Astrocyte (in vitro differentiated cells and primary cell): ENCODE measurements at places on chromosomes 16 and 17. TPM values are rescaled to one million over a fixed set of nuclear protein-coding genes. Genes with fewer than 3 reads are reported as not detected.

Gene CCDC144A
- total RNA-seq: 0.89 and 1.2 TPM in 2 replicates

Gene NPW
- 2.1 and 2.9 TPM in 2 replicates for total RNA-seq

Gene TBC1D3G
- not detected in 2 replicates for total RNA-seq

Gene IGSF6
- total RNA-seq: not detected in 2 replicates

Gene MYH1
- total RNA-seq: not detected in 2 replicates

DNA sequence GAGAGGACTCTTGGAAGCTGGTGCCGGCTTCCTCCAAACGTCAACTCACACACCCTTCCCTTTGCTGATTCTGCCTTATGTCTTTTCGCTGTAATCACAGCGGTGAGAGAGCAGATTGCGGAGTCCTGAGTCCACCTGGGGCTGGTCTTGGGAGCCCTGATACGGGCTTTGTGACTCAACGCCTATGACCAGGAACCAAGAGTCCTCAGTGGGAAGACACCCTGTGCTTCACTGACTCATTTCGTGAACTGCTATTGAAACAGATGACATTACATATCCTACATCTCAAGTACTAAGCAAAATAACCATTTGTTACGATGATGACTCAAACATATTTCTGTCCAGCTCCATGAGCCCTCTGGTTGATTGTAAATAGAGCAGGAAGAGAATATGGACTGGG, 90.7 kb upstream of the CREBBP start:
- H3K4me1 ChIP-seq: peaks cover 16% of the 10 kb centered on the region
- no peaks in the 10 kb centered on the region for H3K36me3 ChIP-seq
- no peaks in the 10 kb centered on the region for H3K27me3 ChIP-seq
- peak; percentile 96 for DNase-seq
